C1 segment of cervical spinal cord (tissue), 14 donors: ENCODE measurements at places on chromosomes 11 and 22.

DNA sequence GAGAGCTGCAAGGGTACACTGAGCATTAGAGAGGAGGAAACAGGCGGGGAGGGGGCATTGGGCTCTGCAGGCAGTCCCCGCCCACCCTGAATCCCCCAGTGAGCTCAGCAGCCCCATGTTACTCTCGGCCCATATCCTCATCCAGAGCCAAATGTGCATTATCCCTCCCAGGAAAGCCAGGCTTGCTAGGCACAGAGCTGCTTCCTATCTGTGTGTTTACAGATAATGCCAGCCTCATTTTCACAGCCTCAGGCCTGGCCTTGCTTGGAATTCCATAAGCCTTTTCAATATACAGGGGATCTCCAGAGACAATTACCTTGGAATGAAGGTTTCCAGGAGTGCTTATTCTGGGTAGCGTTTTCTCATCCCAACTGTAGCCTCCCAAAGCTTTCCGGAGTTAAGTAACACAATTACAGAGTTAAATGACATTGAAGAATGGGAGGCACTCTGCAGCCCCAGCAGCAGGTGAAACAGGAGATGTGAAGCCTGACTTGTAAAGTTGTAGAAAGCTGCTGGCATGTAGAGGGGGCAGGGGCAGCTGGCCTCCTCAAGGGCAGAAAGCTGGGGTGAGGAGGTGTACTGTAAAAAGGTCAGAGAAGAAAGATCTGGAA is 91.5 kb upstream of the TBCEL start:
- DNase-seq, result no peak

- DNase-seq, result no peak
These were observed 5.9 kb upstream of the GLB1L3 start for GRCh38 chr11:134270250-134270714.

GRCh38 chr22:50688448-50688847 is 15.8 kb downstream of the SHANK3 start:
- DNase-seq, result no peak

- DNase-seq, result no peak
These were observed 1.1 kb upstream of the KRTAP5-7 start for GRCh38 chr11:71525938-71526495.

DNA sequence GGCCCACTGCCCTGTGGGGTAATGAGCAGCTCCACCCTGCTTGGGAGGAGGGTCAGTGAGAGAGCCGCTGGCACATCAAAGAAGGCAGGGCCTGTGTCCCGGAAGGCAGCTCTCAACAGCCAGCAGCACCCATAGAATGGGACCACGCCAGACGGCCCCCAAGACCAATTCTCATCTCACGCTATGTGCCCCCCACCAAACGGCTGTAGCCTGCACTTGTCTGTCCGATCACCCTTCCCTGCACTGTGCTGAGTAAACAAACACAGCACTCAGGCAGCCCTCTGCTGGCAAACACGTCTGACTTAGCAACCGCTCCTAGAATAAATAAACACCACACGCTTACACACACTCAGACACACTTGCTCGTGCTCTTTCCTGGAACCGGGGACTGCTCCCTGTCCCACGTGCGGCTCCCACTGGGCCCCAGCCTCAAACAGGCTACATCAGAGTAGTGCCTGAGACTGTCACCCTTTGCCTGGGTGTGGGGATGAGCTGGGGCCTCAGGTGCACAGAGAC is 53.2 kb upstream of the CDON start:
- DNase-seq, result no peak

DNA sequence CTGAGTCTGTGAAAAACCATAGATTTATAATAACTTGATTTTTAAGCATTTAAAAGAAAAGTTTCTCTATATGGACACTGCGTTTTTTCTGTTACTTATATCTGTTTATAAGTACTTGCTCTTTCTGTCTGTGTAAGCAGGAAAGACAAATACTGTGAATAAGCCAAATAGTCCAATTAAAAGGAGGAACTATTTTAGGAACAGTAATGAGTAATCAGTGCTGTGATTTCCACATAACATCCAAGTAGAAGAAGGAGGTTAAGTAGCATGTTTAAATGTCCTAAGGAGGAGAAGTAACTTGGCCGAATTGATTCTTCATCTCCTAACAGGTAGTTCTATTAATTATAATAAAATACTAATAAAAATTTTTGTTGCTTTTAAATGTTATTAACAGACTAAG is 40.8 kb downstream of the ZNF214 start:
- DNase-seq, result no peak

DNA sequence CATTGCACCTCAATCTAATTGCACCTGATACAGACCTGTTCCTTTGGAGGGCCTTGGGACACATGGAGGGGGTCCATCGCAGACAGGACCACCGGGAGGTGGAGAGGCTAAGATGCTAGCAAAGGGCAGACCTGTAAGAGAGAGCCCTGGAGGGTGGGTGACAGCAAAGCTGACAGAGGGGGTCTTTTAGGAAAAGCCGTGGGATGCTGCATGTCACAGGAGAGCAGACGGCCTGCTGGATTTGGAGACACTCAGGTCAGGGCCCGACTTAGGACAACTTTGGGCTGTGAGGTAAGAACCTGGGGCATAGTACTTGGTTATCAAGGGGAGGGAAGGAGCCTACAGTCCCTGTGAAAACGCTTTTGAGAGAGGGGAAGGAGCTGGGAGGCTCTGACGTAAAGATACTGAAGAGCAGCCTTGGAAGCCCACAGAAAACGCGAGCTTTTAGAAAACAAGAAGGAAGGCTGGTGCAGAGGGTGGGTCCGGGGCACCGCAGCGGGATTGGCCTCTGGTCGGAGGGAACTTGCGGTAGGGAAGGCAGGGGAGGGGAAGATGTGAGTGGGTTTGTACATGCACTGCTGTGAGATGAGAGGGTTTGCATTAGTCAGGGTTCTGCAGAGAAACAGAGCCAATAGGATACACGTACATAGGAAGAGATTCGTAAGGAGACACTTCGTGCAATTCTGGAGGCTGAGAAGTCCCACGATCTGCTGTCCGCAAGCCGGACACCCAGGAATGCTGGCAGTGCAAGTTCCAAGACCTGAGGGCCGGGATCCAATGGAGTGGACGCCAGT is 868.5 kb downstream of the TBC1D22A start:
- no peak for DNase-seq

GRCh38 chr22:40422558-40423309 is 52.3 kb downstream of the SGSM3 start:
- DNase-seq, result no peak

DNA sequence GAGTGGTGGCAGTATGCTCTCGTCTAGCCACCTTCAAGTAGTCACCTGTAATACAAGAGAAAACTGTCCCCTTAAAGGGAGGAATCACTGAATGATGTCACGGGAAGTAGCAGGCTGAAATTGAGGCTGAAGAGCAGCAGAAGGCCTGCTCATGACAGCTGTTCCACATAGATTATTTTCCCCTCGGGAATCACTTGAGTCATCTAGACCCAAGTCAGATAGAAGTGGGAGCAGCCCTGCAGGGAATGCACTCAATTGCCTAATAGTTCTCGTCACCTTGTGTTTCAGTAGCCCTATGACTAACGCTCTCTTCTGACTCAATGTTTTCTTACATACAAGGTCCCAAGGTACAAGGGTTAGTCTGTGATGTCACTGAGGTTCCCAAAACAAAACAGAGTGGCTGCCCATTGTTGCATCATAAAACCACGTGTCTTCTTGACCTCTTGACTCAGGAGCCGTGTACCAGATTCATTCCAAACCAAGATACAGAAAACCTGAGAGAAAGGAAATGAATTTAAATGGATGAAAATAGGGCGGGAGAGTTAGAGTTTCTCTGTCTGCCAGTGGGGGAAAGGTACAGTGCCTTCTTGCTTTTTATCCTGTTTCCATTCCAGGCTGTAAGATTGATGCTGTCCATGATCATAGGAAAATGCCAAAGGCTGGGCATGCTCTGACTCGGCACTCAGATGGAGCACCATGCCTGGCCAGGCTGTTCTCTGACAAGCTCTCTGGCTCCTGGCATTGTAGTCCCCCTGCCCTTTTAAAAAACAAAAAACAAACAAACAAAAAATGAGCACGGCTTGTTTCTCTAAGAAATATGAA is 21.6 kb upstream of the C11orf96 start:
- no peak for DNase-seq

GRCh38 chr11:125494031-125494360 is 2.1 kb downstream of the FEZ1 start:
- DNase-seq, result peak; percentile 56

DNA sequence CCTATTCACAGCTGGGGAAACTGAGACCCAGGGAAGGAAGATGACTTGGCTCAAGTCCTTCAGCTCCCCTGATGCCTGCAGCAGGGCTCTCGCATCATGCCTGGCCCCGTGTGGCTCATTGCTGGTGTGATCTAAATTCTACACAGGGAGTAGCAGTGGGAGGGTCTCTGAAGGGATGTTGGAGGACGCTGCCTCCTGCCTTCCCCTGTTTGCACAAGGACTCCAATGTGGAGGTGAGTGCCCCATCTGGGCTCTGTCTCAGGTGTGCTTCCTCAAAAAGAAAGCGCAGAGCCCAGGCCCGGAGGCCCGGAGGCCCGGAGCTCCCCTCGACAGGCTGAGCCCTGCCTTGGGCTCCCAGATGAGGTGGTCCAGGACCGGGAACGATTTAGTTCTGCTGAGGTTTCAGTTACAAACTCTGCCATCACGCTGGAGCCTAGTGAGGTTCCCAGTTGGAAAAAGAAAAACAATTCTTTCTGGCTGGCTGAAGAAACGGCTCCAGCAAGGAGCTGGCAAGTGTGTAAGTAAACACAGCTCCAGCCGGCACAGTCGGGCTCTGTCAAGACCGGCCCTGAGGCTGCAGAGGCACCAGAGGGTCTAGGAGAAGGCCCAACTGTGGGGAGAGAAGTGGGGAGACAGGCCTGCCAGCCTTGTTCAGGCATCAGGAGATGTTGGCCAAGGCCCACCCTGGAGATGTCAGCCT is 49.8 kb downstream of the NAT10 start:
- DNase-seq, result no peak

DNA sequence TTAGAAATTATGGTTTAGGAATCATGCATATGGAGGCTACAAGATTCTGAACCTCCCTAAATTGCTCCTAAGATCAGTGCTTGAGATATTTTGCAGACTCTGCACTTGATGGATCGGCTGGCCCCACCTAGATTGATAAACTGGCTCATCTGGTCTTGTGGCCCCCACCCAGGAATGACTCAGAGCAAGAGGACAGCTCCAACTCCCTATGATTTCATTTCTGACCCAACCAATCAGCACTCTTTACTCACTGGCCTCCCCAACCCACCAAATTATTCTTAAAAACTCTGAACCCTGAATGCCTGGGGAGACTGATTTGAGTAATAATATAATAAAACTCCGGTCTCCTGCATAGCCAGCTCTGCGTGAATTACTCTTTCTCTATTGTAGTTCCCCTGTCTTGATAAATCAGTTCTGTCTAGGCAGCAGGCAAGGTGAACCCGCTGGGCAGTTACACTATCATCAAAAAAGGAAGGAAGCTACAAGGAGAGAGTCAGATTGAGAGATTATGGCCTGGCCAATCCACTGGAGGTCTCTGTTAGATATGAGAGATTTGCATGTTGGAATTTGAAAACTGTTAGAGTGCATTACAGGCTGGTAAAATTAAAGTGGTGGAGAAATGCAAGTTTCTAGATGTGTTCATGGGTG is 245.8 kb downstream of the CSNK2A3 start:
- DNase-seq, result no peak

DNA sequence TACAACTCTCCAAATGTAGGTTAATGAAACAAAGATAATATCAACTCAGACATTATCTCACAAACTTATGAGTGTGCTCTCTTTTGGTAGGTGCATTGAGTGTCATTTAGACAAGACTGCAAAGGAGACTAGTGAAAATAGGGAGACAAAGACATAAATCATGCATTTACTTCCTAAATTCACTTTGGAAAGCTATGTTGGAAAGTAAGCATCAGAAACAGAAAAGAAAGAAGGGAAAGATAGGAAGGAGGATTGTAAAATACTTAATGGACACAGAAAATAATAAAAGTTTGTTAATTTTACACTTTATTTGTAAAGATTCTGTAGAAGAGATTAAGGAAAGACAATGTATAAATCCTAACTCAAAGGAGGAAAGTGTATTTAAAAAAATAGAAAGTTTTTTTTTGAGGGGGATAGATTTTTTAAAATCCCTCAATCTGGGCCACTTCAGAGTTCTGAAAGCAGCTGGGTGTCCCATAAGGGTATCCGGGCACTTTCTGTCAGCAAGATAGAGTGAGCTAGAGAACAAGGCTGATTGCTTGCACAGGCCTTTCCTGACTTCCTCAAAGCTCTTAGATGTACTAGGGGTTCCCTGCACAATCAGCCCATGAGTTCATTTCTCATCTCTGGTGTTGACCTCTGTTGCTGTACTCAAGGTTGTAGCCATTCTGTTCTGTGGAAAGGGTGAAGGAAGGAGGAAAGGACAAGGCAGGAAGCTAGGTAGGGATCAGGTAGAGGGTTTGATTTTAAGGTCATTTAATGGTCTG is 22.4 kb upstream of the RDX start:
- DNase-seq, result no peak
